ENCODE measurements at places on chromosomes 3 and 15.

GRCh38 chr3:102069211-102069662 lies 219.9 kb downstream of the NFKBIZ start:
- peak; percentile 80 for DNase-seq

GRCh38 chr3:129238945-129239705 lies 10.3 kb upstream of the COPG1 start:
- no peak for DNase-seq

DNA sequence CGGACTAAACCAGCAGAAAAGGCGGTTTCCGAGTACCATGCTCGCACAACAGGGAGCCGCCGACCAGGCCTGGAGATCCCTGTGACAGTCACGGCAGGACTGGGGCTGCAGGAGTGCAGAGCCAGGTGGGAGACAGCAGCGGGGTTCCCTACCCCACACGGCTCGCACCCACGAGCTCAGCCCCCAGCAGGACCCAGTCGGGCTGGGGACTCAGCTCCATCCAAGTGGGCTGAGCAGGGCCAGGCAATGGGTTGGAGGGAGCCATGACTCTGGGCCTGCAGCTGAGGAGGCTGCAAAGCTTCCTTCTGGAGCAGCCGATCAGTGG lies 15.8 kb downstream of the XXYLT1 start:
- no peak for DNase-seq

GRCh38 chr3:56782215-56782614 lies 19.5 kb downstream of the ARHGEF3 start:
- no peak for DNase-seq

- DNase-seq: no peak
Observed at GRCh38 chr3:69181592-69182211, 59.3 kb upstream of the LMOD3 start.

DNA sequence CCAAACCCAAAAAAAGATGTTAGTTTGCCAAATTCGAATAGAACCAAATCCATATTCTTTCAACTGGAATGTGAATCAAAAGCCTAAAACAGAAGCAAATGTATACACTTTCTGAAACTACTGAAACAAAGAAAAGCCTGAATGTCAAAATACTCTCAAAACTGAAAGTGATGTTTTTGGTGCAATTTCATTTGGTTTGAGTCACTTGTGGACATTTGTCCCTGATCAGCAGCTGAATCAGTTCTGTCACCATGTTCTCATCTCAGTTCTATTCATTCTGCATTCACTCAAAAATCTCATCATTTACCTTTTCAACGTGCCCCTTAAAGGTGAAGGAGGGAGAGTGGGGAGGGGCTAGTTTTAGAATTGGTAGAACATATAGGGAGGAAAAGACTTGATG lies 266.8 kb downstream of the ABHD5 start:
- no peak for DNase-seq

DNA sequence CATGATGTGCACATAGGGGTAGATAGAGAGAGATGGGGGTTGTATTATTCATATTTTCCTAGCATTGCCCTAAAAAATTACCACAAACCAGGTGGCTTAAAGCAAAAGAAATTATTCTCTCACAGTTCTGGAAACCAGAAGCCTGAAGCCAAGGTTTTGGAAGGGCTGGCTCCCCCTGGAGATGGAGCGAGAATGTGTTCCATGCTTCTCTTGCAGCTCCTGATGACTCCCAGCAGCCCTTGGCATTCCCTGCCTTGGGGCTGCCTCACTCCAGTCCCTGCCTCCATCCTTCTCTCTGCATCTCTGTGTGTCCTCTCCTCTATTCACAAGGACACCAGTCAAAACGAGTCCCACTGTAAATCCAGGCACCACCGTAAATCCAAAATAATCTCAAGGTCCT lies 91.5 kb upstream of the FAM174B start:
- DNase-seq: no peak

GRCh38 chr3:24523215-24523614 lies 28.6 kb upstream of the THRB start:
- DNase-seq: no peak

Data from skeletal muscle cell (primary cell).